Suppressor macrophage (primary cell): ENCODE measurements at places on chromosomes 2 and 18.

DNA sequence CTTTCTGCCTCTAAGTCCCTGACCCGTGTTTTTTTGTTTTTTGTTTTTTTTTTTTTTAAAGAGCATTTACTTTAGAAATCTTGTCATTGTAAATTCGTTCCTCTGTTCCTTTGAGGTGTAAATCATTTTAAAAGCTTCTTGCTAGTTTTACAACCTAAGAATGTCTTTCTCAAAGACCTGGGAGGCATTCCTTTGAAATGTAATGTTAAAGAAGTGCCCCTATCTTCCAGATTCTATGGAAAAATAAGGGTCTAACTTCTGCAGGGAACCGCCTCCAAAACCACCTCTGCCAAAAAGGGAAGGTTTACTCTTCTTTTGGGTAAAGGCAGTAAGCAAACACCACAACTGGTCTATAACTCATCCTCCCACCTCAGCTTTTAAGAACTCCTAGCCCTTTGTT, 259.6 kb upstream of the ZNF804A start:
- no peak for DNase-seq

DNA sequence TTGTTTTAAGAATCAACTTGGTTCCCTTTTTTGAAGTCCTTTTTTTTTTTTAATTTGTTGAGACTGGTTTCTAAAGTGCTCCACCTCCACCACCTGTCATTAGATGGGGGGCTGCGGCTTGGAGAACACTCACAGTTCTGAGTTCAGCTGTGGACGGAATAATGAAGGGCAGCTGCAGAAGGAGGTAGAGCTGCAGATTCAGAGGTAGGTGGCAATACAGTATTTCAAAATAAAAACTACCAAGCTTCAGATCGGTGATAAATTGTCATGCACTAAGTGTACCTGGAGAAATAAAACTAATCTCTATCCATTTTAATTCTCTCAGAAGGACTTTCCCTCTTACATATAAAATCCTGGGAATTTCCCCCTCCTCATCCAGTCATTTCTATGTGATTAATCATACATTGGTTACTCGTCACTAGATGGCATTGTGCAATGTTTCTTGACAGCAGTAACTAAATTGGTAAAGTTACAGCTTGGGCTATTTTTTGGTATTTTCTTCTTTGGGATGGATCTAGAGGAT, 81.1 kb upstream of the SLC39A10 start:
- peak; percentile 87 for DNase-seq

GRCh38 chr2:197071213-197071612, 144.7 kb upstream of the PGAP1 start:
- no peak for DNase-seq

GRCh38 chr18:23718731-23719130, 29.5 kb downstream of the LAMA3 start:
- DNase-seq: no peak

GRCh38 chr2:32882816-32883810, 63.6 kb upstream of the LTBP1 start:
- DNase-seq: no peak

- DNase-seq: no peak
Observed at GRCh38 chr18:55227771-55228170, 268.5 kb upstream of the CCDC68 start.

GRCh38 chr18:71068338-71068737, 779.5 kb downstream of the SOCS6 start:
- DNase-seq: no peak

- DNase-seq: no peak
Observed at GRCh38 chr18:52077251-52077983, 262.6 kb upstream of the DCC start.

DNA sequence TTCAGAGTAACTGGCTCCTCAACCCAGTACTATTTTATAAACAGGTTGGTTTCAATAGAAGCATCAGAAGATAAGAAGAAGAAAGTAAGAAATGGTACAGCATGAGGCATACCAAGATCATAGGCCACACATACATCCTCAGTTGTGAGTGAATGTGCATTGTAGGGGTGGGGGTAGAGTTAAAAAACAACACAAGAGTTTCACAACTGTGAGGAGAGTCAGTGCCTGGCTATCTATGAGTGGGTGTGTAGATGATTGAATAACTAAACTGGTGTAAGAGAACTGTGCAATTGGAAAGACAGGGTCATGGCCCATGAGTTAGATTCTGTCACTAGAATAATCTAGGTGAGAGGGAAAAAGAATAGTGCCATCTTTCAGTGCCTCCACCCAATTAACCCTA, 748.2 kb upstream of the ACVR2A start:
- peak; percentile 10 for DNase-seq

DNA sequence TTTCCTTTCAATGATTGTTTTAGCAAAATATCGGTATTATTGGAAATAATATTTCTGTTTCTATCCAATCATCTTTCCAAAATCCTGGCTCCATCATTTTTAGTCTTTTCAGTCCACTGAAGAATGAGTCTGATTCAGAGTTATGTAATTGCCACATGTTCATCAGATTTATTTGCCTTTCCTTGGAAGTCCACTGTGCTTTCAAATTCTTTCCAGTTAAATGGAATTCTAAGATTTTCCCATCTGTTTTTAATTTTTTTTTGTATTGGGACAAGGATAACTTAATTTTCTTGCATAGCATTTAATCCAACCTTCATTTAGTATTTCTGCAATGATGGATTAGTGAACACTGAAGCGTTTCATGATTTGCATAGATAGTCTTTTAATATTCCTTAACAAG, 521.5 kb upstream of the NRXN1 start:
- no peak for DNase-seq

DNA sequence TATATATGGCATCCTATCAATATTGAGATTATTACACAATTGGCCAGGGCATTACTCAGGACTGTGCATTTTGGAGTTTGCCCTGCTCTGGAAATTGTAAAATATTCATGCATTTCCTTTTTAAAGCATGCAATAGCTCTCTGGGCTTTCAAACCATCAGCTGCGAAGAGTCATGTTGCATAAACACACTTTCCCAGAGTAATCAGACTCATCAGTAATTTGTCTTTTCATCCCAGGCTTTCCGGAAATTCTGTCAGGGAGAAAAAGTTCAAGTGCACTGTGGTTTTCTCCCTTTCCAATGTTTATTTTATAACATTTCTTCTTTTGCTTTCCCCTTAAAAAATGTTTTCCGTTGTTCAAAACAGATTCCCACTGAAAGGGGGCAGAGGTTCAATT, 38.9 kb upstream of the FHL2 start:
- DNase-seq: no peak

DNA sequence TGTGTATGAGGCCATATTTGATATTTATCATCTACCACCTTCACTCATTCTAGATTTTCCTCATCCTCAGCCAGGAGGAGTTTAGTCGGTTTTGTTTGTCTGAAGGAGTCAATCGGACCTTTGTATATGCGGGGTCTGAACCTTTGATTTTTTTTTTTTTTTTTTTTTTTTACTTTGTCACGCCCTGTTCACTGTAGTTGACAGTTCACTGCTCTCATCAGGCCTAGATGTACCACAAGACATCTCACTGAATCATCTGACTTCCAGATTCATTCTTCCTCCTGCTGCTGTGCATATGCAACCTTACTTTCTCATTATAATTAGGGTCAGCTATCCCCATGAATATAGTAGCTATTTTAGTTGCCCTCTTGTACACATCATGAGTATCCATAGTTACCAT, 133.2 kb downstream of the ARHGAP15 start:
- DNase-seq: no peak

DNA sequence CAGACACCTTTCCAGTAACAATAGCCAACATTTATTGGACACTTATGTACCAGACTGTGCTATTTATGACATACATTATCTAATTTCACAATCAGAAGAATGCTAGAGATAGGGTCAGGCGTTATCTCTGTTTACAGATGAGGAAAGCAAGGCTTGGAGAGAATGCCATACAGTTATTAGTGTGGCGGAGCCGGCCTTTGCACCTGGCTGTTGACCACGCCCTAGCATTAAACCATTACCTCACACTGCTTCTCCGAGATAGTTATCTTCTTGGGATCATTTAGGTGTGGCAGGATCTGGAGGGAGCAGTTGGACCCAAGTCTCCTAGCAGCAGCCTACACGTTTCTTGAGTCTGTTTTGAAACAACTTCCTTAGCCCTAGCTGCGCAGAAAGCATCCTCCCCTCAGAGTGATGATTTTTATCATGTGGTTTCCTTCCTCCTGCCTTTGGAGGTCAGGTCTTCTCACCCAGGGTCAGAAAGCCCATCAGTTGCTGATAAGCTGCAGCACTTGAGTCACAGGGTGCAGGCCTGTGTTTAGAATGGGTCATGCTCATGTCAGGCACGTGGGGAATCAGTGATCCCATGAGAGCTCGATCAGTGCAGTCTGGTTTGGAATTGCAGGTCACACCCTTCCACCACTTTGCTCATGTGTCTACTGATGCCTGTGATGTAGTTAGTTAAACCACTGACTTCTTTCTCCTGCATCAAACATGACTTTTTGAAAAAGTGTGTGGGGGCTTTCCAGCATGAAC, 118.2 kb downstream of the SPTBN1 start:
- peak; percentile 96 for DNase-seq

- no peak for DNase-seq
Observed at GRCh38 chr2:135870571-135870970, 5.7 kb downstream of the MCM6 start.

- DNase-seq: no peak
Observed at GRCh38 chr2:101185085-101185484, 33.9 kb upstream of the TBC1D8 start.

GRCh38 chr2:73985308-73986084, 786 bp downstream of the TET3 start:
- peak; percentile 90 for DNase-seq

- DNase-seq: no peak
Observed at GRCh38 chr2:206054952-206055351, 31.0 kb downstream of the INO80D start.

DNA sequence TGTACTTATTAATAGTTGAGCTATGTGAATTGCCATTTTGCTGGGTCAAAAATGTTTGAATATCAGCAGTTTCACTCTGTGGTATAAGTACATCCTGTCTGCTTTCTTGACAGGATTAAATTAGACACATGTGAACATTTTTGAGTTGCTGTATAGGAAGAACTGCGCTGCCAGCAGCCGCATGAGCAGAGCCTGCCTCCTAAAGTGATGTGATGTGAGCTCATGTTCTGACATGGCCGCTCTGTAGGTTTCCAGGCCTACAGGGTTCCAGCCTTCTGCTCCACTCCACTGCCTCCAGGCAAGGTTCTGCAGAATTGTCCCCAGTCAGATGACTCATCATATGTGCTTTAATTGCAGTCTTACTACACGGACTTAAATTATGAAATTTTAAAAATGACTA, 119.7 kb upstream of the NFATC1 start:
- peak; percentile 14 for DNase-seq

DNA sequence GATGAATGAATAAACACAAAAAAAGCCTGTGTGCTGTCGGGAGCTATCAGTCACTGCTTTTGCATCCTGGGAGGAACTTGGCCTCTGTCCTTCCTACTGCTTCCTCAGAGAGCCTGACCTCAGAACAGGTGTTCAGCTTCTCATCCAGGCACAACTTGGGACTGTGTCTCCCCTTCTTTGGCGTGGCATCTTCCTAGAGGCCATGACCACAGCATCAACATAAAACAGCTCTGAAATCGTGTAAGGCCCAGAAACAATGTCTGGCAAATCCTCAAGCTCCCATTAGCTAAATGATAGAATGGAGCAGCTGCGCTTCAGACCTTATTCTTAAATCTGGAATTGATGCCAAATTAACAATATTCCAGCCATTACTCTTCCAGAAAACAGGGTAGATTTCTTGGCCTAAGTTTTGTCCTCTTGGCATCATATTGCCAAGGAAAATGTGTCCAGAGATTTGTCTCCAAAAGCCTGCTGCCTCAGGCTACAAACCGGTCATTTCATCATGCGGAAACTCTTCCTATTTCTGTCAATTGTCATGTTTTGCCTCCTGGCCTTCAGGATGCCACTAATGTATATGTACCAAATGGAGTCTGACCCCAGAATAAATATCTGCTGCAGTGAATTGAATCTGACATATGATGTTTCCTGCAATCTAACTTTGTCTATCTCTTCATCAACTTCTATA, 53.2 kb upstream of the RAB27B start:
- no peak for DNase-seq

GRCh38 chr2:46392561-46393346, 86.6 kb upstream of the TMEM247 start:
- DNase-seq: no peak

DNA sequence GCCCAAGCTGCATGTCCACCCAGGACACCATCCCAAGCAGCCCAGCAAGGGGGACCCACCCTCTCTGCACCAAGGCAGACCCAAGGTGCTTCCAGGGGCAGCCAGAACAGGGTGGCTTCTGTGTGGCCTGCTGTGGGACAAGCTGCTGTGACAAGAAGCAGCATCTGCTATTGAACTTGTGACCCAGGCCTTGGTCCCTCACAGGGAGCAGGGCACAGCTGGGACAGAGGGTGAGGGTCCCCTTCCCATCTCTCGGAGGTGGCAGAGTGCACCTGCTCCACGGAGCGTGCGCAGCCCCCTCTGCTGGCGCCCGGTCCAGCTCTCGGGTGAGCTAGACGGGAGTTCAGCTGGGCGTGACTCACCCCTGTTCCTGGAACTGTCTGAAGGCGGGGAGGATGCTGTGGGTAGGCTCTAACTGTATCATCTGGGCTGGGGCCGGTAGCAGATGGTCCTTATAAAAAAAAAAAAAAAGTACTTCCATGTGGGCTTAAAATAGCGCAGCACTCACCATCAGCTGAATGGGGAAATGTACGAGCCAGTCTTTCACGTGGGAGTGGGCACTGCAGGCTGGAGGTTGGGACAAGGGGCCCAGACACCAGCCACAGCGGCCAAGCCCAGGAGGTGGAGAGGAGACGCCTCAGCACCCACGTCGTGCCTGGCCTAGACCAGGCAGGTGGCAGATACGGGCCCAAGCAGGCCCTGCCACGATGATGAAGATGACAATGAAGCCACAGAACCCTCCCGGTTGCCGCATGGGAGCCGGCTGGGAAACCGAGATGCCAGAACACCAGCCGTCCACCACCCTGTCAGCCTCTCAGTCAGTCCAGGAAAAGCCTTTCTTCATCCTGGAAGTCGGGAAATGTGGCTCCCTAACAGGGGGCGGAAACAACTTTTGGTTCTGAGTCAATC, 136.8 kb upstream of the ID2 start:
- peak; percentile 94 for DNase-seq

DNA sequence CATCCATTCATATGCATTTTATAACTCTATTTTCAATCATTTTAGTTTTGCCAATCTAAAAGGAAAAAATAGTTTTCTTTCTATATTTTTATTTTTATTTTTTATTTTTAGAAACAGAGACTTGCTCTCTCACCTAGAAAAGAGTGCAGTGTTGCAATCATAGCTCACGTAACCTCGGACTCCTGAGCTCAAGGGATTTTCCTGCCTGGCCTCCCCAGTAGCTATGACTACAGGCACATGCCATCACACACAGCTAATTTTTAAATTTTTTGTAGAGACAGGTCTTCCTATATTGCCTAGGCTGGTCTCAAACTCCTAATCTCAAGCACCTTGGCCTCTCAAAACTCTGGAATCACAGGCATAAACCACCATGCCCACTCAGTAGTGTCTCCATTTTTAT, 125.5 kb upstream of the XIRP2 start:
- DNase-seq: no peak

- DNase-seq: no peak
Observed at GRCh38 chr2:25109822-25110221, 58.6 kb downstream of the POMC start.
